CD4-positive, alpha-beta T cell treated with Interleukin-4 for 1 hour (primary cell): ENCODE measurements at places on chromosomes 1 and 21.

DNA sequence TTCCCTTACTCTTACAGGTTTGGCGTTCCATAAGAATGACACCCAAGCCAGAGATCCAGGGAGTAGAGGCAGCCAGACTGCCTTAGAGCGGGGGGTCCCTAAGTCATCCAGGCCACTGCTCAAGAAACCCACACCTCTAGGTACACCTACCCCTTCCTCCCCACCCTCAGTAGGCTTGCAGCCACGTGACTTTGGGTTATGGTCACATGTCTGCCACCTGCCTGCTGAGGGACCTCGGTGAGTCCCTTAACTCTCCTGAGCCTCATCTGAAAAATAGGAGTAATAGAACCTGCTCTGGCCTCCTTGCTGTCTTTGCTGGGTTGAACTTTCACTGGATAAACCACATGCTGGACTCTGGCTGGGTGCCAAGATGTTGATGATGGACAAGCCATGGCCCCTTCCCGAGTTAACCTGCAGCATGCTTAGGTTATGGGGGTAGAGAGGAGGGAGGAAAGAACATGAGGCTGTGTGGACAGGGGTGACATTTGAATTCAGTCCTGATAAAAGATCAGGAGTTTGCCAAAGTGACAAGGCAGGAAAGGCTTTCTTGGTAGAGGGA lies 4.5 kb downstream of the RPS6KA1 start:
- no peak for DNase-seq

DNA sequence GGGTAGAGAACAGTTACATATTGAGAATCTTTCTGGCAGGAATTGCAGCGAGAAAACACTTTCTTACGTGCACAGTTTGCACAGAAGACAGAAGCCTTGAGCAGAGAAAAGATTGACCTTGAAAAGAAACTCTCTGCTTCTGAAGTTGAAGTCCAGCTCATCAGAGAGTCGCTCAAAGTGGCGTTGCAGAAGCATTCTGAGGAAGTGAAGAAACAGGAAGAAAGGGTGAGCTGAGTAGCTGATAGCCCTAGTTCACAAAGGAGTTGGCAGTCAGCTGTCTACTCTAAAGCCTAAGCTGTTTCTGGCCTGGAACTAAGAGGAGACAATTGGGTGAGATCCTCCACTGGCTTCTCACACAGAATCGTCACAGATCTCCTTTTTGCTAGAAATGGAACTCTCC lies 20.3 kb upstream of the SH3BGRL3 start:
- no peak for DNase-seq

GRCh38 chr1:185679220-185679619 lies 55.0 kb upstream of the HMCN1 start:
- DNase-seq: no peak

DNA sequence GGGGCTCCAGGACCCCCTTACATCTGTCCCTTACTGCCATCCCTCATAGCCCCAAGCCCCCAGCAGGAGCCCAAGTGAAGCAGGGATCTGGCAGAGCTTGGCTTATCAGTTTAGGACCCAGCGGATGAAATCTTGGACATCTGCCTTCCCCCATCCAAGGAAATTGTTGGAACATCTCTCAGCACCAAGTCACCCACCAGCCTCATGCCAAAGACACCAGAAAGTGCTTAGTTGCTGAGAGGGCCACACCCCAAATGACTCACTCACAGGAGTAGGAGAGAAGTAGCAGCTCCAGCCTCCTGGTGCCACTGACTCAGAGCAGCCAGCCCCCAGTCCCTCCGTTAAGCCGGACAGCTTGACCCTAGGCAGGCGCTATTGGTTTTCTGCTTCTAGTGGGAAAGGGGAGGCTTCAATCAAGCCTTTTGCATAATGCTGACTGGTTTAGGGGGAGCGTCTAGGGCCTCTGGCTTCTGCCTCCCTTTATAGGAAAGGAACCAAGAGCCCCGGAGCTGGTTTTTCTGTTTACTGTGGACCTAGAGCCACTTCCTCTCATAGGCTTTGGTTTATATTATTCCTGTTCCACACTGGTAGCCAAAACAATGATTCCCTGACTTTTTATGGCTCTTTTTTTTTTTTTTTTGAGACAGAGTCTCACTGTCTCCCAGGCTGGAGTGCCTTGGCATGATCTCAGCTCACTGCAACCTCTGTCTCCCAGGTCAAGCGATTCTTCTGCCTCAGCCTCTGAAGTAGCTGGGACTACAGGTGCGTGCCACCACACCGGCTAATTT lies 114.2 kb upstream of the IPO9 start:
- DNase-seq: peak; percentile 77

DNA sequence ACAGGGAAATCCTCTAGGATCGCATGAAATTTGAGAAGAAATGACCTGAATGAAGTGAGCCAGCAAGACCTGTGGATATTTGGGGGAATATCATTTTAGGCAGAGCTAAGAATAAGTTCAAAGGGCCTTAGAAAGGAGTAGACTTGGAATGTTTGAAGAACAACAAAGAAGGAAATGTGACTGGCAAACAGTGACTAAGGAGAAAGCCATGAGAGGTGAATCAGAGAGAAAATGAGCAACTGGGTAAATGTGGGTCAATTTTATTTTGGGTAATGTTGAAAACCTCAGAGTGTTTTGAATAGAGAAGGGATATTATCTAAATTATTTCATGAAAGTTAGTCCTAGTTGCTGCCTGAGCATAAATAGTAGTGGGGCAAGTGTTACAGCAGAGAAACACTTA lies 672.8 kb downstream of the LMO4 start:
- DNase-seq: no peak

GRCh38 chr1:175015243-175015642 lies 8.0 kb downstream of the MRPS14 start:
- no peak for DNase-seq

- DNase-seq: no peak
Observed at GRCh38 chr1:38071312-38072256, 25.0 kb upstream of the POU3F1 start.

GRCh38 chr1:59475737-59476136 lies 178.8 kb downstream of the FGGY start:
- DNase-seq: no peak

GRCh38 chr1:19756480-19756879 lies 43.2 kb downstream of the TMCO4 start:
- no peak for DNase-seq

GRCh38 chr1:17874231-17874630 lies 119.1 kb downstream of the ACTL8 start:
- no peak for DNase-seq

GRCh38 chr1:83910461-83910860 lies 88.5 kb downstream of the TTLL7 start:
- no peak for DNase-seq

- no peak for DNase-seq
Observed at GRCh38 chr1:48701445-48701844, 75.2 kb downstream of the BEND5 start.

DNA sequence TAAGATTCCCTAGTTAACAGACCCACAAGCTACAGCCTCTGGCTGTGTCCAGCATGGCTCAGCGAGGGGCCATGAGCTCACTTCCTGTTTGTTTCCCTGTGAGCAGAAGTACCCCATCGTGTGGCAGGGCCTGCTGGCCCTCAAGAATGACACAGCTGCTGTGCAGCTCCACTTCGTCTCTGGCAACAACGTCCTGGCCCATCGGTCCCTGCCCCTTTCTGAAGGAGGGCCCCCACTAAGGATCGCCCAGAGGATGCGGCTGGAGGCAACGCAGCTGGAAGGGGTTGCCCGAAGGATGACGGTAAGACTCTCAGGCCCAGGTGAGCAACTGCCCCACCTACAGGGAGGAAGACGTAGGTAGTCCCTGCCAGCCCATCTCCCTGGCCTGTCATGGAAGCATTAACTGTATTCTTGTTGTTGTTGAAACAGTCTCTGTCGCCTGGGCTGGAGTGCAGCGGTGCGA lies 38.2 kb downstream of the ZBTB17 start:
- DNase-seq: no peak

DNA sequence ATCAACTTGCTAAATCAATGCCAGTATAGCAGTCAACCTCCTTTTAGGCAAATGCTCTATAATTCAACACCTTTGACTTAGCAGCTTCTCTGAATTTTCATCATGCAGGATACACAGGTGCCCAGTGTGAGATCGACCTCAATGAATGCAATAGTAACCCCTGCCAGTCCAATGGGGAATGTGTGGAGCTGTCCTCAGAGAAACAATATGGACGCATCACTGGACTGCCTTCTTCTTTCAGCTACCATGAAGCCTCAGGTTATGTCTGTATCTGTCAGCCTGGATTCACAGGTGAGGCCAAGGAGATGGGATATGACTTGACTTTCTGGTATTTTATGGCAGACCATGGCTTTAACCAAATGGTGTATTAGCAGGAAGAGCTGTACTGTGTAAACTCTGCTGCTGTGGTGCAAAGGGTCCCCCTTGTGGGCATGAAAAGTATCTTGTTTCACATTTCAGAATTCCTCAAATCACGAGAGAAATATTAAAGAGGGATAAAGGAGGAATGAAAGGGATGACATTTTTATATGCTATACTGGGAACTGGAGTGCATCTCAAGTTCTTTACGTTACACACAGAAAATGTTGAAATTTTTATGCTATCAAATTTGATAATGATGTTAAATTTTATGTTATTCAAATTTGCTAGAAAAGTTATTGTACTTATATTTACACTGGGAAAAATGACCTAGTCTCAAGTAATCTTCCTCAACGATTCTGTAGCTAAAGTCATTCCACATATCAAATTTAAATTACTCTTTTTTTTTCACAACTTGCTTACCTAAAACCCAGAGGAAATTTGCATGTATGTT lies 88.9 kb downstream of the CRB1 start:
- DNase-seq: peak; percentile 32

DNA sequence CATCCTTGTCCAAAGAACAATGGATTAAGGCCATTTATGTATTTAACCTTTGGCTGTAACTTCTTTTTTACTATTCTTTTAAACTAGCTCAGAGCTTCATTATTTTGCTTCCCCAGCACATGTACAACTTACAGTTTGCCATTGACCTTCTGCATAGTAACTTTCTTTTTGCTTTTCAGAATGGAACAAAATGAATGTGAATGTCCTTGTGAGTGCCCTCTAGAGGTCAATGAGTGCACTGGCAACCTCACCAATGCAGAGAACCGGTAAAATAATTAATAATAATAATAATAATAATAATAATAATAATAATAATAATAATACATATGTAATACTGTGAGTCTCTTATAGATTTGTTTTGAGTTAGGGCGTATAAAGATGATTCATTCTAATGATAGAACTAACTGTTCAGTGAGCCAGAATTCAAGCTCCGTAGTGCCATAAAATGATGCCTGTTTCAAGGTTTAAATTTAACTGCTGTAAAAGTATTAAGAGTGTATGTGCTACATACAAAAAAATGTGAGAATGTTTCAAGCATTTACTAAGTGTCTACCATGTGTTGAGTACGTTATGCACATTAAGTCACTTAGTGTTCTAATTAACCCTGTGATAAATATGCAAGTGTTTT lies 69.0 kb upstream of the RAVER2 start:
- no peak for DNase-seq

DNA sequence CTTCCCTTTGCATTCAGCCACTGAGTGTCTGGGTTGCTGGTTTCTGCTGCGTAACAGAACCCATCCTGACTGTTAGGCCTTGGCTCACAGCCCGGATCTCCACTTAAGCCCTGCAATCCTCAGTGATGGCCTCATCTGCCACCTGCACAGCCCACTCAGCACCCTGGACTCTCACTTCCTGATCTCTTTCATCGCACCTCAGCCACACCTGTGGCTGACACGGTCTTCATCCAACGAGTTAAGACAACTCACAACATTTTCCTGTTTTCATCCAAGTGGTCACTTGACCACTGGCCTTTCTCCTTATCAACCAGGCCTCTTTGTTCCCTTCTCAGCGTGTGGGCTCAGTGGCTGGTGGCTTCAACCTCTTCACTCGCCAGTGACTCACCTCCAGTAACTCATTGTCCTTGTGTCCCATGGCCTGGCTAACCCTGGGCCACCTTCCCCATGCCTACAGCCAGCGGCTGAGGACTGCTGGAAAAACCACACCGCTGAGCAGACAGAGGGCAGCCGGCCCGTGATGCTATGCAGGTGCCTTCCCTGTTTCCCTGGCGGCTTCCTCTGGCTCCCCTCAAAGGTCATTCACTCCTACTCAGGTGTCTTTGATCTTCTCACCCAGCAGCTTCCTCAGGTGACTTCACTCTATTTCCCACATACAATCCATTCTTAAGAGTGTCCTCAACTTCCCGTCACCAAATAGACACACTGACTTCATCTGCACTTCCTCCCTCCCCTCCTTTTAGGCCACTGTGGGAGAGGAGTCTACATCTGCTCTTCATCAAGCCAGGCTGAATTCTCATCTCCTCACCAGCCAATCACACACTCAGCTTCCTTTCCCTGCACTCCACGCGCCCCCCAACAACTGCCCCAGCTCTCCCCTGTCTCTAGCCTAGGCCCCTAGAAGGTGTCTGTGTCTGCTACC lies 19.9 kb upstream of the EDN2 start:
- no peak for DNase-seq

GRCh38 chr1:95043141-95043980 lies 29.4 kb downstream of the ALG14 start:
- DNase-seq: peak; percentile 80

GRCh38 chr1:227885648-227886502 lies 61.9 kb downstream of the WNT9A start:
- peak; percentile 11 for DNase-seq

GRCh38 chr1:246798606-246799496 lies 74.6 kb downstream of the SCCPDH start:
- DNase-seq: no peak

GRCh38 chr1:7852804-7853683 lies at the start of gene UTS2:
Gene UTS2 (minus strand): TSS chr1:7853065. CDS start chr1:7853003, 62 bp downstream.
- no peak for DNase-seq
